ENCODE measurements at places on chromosomes 6 and 20.

GRCh38 chr6:81865712-81866111, 113.2 kb upstream of the TENT5A start:
- DNase-seq, result peak; percentile 88

GRCh38 chr20:1430004-1430451, 36.6 kb downstream of the NSFL1C start:
- peak; percentile 98 for DNase-seq

GRCh38 chr20:15774926-15775325, 798.3 kb downstream of the KIF16B start:
- no peak for DNase-seq

- DNase-seq, result no peak
These were observed 82.3 kb upstream of the KIF25 start for GRCh38 chr6:167915139-167915538.

DNA sequence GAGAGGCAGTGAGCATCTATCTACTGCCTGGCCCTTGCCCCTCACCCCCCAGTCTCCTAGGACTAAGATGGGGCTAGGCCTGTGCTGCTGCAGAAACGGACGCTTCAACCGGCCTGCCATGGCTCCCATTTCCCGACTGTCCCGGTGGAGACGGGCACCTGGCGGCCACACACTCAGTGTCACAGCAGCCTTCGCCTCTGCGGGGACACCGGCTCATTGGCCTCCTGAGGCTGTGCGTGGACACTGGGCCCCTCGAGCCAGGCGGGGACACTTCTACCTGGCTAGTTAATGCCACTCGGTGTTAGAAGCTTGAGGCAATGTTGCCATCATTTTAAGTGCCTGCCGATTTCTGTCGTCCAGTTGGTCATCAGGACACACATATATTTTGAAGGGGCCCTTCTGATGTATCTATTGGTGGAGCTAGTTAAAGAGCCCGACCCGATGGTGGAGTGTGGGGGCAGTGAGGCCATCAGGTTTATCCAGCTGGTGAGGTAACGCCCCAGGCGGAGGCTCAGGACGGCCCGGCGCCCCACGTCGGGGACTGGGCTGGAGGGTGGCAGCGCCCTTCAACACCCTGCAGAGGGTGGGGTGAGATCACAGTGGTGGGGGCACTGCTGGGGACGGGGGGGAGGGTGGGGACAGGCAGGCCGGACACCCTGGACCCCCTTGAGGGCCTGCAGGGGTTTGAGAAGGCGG, 58.9 kb upstream of the GATA5 start:
- no peak for DNase-seq

DNA sequence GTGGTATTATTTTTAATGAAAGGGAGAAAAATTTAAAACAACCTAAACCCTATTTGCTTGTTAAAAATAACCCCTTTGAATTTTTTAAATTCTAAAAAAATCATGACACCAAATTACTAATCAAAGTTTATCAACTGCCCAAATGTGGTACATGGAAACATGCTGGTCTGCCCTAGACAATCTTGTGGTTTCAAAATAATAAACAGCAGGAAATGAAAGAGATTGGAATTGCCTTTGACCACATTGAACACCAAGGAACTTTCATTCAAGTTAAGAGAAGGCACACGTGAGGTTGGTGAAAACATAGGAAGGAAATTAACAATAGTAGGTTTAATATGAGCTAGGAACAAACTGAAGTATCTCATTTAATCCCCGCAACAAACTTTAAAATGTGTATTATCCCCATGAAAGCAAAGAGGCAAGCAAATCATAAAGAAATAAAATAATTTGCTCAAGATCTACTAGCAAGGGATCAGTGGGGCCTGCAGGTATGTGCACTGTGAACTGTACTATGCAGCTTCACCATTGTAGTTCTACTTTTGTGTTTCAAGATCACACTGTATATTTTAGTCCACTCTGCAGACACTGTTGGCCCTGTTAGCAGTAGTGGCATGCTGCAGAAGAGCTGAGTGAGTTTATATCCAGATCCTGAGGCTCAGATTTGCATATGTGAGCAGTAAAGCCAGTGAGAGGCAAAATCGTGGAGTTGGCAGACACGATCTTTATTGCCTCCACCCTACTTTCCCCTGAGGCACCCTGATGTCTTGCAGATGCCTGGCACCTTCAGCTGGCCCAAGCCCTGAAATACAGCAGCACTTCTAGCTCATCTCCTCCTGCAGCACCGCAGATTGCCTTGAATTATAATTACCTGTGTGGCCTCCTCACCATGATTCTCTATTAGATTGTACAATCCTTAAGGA, 157.8 kb upstream of the TENT5A start:
- DNase-seq, result peak; percentile 35

- DNase-seq, result no peak
These were observed 23.6 kb downstream of the OR2B2 start for GRCh38 chr6:27888566-27888965.

GRCh38 chr6:73710470-73710869, 14.5 kb downstream of the CD109 start:
- peak; percentile 58 for DNase-seq

GRCh38 chr6:124002377-124003081, 198.9 kb downstream of the NKAIN2 start:
- no peak for DNase-seq

- DNase-seq, result no peak
These were observed 46.6 kb downstream of the ZMYND8 start for GRCh38 chr20:47309806-47310426.

DNA sequence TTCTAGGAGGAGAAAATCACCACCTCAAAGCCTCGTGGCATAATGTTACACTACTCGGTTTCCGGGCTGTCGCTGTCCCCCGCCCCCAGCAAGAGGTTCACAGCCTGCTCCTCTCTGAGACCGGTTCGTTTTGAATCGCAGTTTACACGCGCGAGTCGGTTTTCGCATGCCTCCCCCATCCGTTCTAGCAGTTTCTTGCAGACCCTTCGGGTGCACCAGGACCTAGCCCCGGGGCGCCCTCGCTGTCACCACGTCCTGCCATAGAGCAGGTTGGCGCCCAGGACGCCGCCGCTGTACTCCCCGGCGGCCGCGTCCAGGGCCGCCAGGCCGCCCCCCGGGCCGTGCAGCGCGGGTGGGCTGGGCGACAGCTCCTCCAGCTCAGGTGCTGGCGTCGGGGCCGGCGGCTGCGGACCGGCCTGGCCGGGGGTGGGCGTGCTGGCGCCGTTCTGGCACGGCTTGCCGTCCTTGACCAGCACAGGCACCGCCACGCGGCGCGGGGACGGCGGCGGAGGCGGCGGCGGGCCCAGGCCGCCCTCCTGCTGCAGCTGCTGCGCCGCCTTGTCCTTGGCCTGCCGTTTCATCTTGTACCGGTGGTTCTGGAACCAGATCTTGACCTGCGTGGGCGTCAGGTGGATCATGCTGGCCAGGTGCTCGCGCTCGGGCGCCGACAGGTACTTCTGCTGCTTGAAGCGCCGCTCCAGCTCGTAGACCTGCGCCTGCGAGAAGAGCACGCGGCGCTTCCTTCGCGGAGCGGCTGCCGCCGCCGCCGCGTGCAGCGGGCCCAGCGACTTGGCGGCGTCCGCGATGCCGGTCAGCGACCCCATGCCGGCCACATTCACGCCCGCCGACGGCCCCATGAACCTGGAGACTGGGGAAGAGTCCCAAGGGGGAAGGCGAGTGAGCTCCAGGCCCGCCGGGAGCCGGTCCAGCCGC, 1.4 kb downstream of the NKX2-4 start:
- DNase-seq, result peak; percentile 23

DNA sequence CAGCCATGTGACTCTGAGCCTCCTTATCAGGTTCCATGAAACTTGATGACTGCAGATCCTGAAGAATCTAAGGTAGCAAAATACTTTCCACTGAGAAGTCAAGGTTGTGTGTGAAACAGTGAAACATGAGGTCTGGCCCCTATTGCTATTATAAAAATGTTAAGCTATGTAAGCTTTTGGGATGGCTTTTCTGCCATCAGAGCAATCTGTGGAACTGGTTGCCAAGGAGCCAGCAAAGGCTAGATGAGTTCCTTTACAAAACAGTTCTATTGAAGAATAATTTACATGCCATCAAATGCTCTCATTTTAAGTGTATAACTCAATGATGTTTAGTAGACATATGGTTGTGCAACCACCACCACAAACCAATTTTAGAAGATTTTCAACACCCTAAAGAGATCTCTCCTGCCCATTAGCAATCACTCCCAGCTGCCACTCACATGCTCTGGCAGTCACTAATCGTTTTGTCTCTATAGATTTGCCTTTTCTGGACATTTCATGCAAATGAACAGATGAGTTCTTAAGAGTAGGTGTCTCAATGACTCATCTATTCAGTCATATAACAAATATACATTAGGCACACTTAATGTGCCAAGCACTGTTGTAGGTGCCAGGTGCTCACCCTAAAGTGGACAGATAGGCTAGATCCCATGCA, 19.9 kb upstream of the MEP1A start:
- no peak for DNase-seq

DNA sequence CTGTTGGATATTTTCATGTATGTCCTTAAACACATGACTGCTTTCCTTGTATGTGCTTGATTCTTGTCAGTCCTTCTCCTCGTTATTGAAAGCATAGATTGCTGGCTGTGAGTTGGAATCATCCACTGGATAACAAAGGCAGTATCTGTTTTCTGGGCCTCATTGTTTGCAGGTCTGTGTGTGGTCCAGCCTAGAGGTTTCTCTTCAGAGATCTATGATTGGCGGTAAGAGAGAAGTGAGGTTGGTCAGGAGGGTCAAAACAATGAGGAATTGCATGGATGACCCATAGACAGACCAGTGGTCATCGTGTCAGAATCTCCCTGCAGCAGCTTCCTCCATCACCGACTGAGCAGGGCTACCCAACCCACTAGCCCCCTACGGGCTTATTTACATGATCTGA, 915.0 kb downstream of the KIF16B start:
- DNase-seq, result no peak

DNA sequence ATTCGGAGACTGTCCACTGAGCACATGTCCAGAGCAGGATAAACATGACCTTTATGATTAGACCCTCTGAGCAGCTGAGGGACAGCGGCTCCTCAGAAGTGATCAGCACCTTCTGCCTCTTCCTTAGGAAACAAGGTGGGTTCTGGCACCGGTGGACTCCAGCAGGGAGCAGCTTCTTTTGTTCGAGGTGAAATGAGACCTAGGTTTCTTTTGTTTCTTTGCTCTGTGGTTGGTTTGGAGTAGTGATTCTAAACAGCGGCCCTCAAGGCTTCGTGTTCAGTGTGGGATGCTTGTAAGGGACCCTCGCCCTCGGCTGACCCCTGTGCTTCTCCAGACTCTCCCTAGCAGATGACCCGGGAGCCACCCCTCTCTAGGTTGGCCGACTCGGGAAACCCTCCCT, 14.6 kb upstream of the FRMD1 start:
- DNase-seq, result no peak

DNA sequence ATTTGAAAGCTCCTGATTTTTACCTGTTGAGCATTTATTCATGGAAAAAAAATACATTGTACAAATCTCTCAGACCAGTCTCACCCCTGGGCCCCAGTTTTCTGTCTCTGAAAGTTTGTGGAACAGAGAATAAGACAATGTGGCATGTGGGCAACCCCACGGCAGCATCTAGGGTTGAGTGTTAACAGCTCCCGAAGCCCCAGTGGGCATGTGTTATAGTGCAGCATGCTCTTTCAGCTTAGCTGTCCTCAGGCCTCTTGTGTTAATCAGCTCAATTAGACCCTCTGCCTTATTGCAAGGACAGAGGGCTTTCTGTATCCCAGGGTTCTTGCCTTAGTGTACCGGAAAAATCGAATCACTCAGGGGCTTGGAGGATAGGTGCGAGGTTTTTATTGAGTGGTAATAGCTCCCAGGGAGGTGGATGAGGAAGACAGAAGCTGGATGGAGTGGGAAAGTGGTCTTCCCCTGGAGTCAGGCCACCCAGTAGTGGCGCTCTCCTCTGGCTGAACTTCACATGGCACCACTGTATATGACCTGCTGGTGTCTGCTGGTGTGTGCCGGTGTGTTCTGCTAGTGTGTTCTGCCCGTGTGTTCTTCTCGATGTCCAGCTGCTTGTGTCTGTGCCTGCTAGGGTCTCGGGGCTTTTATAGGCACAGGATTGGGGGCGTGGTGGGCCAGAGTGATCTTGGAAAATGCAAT, 382.8 kb downstream of the EPM2A start:
- DNase-seq, result no peak

- DNase-seq, result no peak
These were observed 77.6 kb upstream of the PTPRK start for GRCh38 chr6:128597956-128598355.

GRCh38 chr20:43543138-43543537, 15.7 kb upstream of the SGK2 start:
- no peak for DNase-seq

GRCh38 chr6:107789361-107789760, 34.8 kb downstream of the SCML4 start:
- no peak for DNase-seq

GRCh38 chr20:48826069-48826468, 1.7 kb downstream of the PREX1 start:
- DNase-seq, result no peak

DNA sequence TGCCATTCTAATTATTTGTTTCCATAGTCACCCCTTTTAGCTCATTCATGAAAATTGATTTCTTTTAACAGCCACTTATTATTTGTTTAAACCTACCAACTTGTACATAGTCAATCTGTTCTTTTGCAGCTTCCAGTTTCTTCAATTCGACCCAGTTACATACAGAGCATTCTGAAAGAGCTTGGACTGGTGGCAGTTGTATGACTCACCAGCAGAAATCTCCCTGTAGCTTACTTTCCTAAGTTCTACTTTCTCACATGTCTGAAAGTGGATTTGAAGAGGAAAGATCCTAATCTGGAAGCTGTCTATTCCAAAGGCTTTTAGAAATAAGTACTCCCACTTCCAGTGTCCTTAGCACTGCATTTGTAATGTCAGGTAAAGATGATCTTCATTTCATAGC, 447.9 kb downstream of the HTR1B start:
- peak; percentile 83 for DNase-seq

DNA sequence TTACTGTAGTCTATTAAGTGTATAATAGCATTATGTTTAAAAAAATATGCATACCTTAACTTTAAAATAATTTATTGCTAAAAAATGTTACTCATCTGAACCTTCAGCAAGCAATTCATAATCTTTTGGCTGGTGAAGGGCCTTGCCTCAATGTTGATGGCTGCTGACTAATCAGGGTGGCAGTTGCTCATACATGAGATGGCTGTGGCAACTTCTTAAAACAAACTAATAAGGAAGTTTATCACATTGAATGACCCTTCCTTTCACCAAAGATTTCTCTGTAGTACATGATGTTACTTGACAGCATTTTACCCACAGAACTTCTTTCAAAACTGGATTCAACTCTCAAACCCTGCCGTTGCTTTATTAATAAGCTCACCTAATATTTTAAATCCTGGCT, 84.0 kb downstream of the TASP1 start:
- no peak for DNase-seq

DNA sequence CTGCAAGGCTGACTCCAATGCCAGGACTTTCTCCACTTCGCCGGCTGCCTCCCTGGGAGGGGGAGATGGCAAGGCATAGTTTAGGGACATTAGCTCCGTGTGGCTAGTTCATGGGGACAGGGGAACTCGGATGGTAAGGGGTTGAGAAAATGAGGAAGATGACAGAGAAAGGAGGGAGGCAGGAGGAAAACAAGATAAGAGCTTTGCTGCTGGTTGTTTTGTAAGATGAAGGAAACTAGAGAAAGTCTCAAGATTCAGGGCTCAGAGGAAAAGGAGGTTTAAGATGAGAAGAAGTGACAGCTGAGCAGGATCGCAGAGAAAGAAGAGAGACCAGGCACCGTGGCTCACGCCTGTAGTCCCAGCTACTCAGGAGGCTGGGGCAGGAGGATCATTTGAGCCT, 180.9 kb upstream of the RREB1 start:
- DNase-seq, result no peak

All from mesenchymal stem cell (in vitro differentiated cells and primary cell).